ENCODE measurements at places on chromosomes 3 and 15.

DNA sequence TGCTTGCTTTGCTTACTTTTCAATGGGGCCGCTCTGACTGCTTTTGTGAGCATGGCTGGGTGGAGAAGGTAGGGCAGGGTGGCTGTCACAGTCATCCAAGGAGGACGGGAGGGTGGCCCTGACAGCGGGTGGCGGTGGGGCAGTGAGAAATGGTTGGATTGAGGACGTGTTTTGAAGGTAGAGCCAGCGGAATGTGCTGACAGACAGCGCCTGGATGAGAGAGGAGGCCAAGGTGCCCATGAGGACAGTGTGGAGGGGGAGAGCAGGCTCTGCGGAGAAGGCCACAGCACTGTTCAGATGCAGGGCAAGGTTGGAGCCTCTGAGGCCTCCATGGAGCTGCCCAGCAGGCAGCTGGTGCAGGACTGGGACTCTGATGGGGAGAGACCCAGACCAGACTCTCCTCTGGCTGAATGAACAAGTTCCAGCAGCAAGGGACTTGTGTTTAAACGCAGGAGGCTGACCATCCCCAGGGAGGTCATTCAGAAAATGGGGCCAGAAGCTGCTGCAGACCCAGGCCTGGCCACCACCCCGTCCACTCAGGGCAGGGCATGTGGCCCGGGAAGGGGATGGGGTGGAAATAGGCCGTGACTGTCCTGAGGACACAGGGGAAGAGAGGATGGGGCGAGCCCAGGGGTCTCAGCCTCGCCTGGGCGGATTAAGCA lies 120.3 kb upstream of the PRR20G start:
- no peak for DNase-seq

DNA sequence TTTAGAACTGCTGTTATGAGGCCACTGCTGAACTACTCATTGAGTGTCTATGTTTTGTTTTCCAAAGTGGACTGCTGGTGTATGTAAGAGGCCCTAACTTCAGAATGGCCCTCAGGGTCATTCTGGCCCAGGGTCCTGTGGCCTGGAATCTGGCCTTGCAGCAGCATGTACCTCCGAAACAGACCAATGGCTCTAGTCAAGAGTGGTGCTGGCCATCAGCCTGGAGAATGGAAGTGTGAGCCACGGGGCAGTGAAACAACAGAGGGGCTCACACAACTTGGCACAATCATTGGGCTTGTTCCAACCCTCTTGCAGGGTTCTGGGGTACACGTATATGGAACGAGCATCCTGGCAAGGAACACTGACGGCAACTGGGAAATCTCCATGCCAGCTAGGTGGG lies 40.5 kb downstream of the SCN5A start:
- no peak for DNase-seq

DNA sequence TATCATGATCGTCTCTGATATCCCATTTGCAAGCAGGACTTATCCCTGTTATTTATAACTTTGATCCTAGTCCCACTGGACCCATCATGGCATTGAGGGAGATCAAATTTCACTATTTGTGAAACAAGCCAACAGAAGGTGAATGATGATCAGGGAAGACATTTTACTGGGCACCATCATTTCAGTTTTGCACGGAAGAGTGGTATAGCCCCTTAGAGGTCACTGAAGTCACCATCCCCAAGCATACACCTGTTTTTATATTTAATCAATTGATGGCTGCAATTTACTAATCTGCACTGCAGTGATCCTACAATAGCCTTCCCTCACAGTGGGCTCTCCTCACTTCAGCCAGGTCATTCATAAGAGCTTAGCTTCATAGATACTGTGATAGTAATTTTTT lies 132.4 kb downstream of the FHIT start:
- DNase-seq = no peak

DNA sequence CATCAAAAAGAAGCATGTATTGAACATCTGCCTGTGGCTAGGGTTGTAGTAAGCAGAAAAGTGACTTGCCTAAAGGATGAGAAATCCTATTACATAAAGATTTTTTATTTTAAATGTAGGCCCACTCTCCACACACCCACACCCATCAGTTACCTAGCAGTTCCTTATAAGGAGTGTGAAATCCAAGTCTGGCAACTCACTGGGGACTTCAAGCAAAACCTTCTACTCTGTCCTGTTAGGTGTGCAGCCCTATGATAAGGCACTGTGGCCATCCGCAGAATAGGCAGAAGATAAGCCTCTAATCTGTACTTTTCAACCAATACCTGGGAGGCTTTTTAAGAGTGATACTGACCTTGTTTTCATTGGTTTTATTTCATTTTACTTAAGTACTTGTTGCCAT lies 52.7 kb upstream of the TJP1 start:
- DNase-seq = no peak

GRCh38 chr15:68378595-68378994 lies 53.4 kb downstream of the ITGA11 start:
- no peak for DNase-seq

GRCh38 chr3:141326626-141327025 lies 41.7 kb upstream of the ZBTB38 start:
- no peak for DNase-seq

- no peak for DNase-seq
Observed at GRCh38 chr3:96466441-96466840, 348.0 kb upstream of the EPHA6 start.

DNA sequence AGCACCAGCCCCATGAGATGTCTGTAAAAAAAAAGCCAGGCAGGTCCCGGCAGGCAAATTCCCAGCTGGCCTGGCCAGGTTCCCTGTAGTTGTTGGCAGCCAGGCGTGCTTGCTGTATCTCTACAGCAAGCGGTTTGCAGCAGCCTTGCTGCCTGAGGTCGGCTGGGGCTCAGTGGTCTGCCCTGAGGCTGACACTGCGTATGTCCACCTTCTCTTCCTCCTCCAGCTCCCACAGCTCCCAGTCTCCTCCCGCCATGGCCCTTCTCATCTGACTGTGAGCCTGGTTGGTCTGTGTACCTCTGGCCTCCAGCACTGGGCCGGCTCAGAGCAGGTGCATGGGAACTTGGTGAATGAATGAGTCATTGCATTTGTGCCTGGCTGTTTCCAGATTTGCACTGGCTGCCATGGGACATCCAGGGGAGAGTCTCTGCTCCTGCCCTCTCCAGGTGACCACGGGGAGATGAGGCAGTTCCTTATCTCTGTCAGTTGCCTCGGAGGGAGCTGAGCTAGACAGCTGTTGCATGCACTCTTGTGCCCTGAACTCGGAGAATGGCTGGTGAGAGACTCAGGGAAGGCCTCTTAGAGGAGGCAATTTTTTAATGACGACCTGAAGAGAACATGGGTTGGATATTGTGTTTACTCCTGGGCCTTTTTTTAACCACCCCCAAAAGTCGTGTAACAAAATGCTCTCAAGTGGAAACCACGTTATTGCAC lies 43.0 kb downstream of the SPSB4 start:
- DNase-seq = no peak

DNA sequence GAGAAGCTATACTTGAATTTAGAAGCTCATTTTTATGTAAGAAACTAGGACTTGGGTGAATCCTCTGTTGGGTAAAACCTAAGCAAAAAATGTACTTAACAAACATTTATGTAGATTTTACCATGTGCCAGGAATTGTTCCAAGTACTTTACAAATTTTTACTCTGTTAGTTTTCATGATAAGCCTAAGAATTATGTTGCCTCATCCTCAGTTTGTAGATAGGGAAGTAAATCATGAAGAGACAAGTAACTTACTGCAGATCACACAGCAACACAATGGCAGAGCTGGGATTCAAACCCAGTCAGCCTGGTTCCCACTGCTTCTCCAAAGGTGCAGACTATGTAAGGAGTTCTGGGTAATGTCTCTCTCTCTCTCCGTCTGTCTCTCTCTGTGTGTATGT lies 169.9 kb downstream of the DIPK2A start:
- no peak for DNase-seq

- peak; percentile 60 for DNase-seq
Observed at GRCh38 chr3:23830869-23831484, 25.2 kb downstream of the UBE2E1 start.

DNA sequence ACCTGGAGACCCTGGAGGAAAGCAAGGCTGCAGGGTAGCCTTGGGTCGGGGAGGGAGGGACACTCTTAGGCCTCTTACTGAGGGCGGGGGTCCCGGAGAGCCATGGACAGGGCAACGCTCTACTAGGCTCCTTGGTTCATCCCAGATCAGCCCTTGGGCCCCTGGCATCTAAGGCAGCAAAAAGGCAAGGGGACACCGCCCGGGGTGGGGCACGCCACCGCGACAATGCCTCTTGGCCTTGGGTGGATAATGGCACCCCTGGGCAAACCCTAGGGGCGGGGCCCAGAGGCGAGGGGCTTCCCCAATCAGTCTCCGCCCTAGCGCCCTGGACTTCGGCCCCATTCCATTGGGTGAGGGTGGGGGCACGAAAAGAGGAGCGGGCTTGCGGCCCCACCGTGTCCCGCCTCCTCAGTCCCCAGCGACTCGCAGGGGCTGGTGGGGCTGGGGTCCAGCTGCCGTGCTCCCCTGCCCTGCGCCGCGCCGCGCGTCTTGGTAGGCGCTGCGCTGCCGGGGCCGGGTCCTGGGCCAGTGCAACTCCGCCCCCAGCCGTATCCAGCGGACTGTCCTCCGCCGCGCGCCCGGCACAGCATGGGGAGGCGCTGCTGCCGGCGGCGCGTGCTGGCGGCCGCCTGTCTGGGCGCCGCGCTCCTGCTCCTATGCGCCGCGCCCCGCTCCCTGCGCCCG lies at the start of gene CHST13:
TSS of gene CHST13 (plus strand) at position 411 of the 684 bp plus-strand sequence. CDS start at position 589, 178 bp downstream.
- no peak for DNase-seq

DNA sequence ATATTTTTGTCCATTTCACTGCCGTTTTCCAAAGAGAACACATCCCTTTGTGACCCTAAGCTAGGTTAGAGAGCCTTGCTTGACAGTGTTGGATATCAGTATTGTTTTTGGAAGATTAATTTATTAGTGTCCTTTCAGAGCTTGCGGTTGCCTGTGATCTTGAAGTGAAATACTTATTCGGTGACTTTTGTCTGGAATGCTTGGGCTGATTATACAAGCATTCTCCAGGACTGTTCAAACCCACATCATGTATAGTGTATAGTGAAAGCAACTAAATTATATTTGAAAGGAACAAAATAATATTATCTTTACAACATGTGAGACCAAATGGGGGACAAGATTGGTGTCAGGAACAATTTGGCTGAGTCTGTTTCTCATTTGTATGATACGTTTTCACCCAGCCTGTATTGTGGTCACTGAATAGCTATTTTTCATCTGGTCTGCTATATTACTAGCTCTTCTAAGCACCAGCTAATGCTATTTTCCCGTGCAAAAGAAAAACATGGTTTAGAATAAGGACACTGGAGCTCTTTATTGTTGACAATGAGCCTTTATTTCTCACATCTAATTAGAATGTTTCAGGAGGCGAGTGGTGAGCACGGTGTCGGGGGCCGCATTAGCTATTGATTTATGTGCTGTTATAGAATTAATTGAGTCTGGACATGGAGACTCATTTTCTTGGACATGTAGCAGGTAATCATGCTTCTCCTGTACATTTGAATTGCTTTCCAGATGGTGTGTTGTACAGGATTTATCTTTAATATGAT lies 158.1 kb downstream of the APBA2 start:
- DNase-seq = no peak

DNA sequence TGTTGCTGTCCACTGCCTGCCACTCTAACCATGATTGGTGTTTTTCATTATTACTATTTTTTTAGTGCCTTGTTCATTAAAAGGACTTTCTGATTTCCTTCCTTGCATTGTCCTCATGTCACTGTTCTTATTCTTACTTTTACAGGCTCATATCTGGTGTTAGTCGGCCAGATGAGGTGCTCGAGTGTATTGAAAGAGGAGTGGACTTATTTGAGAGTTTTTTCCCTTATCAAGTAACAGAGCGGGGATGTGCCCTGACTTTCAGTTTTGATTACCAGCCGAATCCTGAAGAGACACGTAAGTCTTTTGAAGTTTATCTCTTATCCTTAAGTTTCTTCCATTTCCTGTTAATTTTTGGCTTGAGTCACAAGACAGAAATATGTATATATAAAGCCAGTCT lies 23.2 kb downstream of the QTRT2 start:
- no peak for DNase-seq

GRCh38 chr15:64163659-64164362 lies 989 bp upstream of the PPIB start:
- peak; percentile 70 for DNase-seq

GRCh38 chr3:179174898-179175297 lies 26.7 kb downstream of the PIK3CA start:
- no peak for DNase-seq

GRCh38 chr3:178810181-178810580 lies 261.4 kb downstream of the ZMAT3 start:
- no peak for DNase-seq

DNA sequence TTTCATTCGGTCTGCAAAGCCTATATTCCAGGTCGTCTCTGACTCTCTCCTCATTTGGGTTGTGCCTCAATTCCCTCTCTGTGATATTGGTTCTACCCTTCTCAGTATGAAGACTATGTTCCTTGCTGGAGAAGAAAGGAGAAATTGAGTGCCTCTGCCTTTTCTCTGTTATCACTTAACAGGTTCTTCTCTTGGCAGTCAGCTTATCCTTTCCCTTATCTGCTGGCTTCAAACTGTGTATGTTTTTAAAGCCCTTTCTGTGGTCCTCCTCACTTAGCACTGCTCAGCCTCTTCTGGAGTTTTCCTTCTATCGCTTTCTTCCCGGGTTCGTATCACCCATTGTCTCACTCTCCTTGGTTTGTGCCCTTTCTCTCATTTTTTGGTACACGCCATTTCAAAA lies 65.3 kb upstream of the FSTL1 start:
- no peak for DNase-seq

DNA sequence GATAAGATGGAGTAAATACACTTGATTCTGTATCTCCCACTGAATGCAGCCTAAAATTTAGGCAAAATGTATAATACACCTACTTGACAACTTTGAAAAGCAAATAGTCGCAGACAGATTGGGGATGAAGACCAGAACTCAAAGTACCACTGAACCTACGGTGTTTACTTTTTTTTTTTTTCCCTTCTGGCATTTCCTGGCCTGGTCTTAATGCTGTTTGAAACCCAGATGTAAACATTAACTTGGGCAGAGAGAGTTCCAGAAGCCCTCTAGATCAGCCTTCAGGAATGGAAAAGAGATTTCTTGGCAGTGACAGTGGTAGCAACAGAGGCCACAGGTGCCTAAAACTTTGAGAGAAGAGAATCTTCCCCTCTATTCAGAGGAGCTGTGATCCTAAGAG lies 27.8 kb downstream of the ALPK3 start:
- DNase-seq = no peak

- DNase-seq = no peak
Observed at GRCh38 chr3:103991461-103992115, 1375.1 kb upstream of the ALCAM start.

- no peak for DNase-seq
Observed at GRCh38 chr3:110598847-110599490, 472.6 kb upstream of the NECTIN3 start.

DNA sequence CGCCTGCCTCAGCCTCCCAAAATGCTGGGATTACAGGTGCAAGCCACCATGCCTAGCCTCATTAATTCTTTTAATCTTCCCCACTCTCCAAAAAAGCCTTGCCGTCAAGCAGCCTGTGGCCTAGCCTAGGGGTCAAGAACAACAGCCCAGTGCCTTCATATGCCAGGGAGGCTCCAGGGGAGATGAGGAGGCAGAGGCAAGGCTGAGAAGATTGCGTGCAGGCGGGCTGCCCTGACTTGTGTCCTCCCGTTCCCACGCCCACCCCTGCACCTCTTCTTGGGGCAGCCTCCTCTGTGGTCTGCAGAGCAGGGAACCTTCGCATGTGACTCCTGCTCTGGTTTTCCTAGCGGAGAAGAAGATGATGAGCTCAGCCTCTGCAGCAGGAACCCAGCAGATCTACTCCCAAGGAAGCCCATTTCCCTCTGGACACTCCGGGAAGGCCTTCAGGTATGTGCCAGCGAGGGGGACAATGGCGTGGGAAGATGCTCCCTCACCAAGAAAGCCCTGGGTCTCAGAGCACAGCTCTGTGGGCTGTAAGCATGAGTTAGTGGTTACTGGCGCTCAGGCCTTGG lies 118.5 kb upstream of the ABHD17C start:
- no peak for DNase-seq

Data from MV-4-11 (cell line).